Stimulated activated CD4-positive, alpha-beta T cell treated with anti-CD3 and anti-CD28 coated beads, Interleukin-1b, Interleukin-23, amount 100 ng/mL, for 48 hours (primary cell): ENCODE measurements at places on chromosomes 3 and 15.

GRCh38 chr3:12661926-12662592, 1.9 kb downstream of the RAF1 start:
- no peak for DNase-seq

GRCh38 chr3:187728248-187728647, 17.0 kb downstream of the BCL6 start:
- DNase-seq: no peak

DNA sequence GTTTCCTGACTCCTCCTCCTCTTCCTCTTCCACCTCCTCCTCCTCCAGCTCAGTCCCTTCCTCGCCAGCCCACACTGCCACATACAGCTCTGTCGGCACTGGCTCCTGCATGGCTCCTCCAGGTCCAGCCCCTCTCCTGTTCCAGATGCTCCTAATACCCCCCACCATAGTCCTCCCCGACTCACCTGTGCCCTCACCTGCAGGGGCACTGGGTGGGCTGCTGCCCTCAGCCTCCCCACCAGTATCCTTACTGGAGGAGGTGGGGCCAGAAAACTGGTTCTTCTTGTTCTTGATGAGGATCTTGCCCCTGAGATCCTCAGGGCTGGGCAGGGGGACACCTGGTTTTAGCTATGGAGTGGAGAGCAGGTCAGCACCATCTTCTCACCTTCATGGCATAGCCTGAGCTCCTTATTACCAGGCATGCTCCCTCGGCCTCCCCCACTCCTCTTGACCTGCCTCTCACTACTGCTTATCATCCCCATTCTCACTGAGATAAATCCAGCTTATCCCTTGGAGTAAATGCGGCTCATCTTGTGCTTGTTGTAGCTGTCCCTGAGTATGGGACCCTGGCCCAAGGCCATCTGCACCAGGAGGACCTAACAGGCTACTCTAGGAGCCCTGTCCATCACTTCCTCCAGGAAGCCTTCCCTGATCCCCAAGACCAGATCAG, 11.0 kb downstream of the PLCB2 start:
- no peak for DNase-seq

- DNase-seq: no peak
Measured at GRCh38 chr15:33152502-33153109, 41.9 kb downstream of the FMN1 start.

GRCh38 chr3:168828943-168829342, 733.2 kb upstream of the GOLIM4 start:
- no peak for DNase-seq

GRCh38 chr15:48325400-48325799, 5.8 kb upstream of the DUT start:
- DNase-seq: no peak

- no peak for DNase-seq
Measured at GRCh38 chr3:68059628-68060152, 405.3 kb upstream of the SUCLG2 start.

GRCh38 chr3:113002679-113003078, 11.9 kb downstream of the GTPBP8 start:
- DNase-seq: peak; percentile 66

- no peak for DNase-seq
Measured at GRCh38 chr3:447671-448070, 251.1 kb downstream of the CHL1 start.

DNA sequence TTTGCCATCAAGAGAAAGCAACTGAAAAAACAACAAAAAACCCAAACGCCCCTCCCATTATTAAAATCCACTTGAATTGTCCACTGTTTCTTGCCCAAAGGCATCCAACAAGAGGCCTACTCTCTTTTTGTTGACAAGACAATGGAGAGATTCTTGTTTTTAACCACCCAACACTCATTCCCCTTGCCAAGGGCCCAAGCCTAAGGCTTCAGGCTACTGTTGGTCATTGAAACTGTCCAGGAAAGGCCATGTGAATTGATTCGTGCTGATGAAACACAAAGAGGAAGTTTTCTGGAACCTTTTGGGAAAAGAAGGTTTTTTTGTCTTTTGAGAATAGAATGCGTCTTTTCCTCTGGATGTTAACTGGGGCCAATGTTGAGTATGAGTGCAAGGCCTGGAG, 157.4 kb upstream of the PFN2 start:
- no peak for DNase-seq

GRCh38 chr3:157157836-157158235, 2.1 kb downstream of the CCNL1 start:
- no peak for DNase-seq

- peak; percentile 85 for DNase-seq
Measured at GRCh38 chr3:186520957-186521842, 23.0 kb downstream of the CRYGS start.

DNA sequence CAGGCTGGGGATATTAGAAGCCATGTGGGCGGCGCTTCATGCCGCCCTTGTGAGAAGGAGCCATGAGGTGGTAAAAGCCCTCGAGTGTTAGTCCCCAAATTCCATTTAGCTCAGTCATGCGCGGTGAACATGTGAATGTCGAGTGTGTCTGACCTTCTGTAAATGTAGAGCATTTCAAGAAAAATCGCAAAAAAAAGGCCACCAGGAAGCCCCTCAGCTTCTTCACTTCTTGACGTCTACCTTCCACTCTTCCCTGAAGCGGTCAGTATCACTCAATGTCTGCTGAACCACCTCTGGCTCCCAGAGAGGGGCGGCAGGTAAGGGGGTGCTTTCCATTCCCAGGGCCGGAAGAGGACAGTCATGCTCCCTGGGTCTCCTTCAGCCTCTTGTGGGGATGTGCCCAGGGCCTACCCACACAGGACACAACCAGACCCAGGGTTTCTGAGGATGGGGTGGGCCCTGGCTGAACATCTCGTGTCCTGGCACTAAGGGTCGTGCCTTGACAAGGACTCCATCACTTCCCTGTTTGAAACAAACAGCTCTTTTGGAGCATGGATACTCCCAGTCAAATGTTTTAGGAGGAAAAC, 274.9 kb downstream of the FAM43A start:
- no peak for DNase-seq
